ENCODE measurements at places on chromosomes 3 and 15.
A peak's percentile ranks its signal among the peaks of the same experiment; 100 is the strongest.

- DNase-seq = no peak
Observed at GRCh38 chr3:128701342-128702212, 24.4 kb upstream of the RAB7A start.

DNA sequence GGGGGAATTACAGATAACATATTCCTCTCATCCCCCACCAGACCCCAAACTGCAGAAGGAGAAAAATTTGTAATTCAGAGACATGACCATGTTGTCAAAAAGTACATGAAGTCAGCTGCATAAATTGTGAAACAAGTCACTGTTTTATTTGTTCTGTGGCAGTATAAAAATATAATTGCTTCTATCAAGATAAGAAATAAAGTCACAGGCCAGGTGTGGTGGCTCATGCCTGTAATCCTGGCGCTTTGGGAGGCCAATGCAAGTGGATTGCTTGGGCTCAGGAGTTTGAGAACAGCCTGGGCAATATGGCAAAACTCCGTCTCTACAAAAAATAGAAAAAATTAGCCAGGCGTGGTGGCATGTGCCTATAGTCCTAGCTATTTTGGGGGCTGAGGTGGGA, 87.7 kb upstream of the DPH6 start:
- no peak for DNase-seq

DNA sequence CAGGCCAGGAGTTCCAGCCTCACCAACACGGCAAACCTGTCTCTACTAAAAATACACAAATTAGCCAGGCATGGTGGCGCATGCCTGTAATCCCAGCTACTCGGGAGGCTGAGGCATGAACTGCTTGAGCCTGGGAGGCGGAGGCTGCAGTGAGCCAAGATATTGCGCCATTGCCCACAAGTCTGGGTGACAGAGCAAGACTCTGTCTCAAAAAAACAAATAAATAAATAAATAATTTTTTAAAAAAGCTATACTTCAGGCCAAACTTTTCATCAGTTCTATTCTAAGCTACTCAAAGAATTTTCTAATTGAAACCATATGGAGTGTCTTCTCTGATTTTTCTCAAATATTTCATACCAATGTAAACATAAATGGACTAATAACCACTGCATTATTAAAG, 43.5 kb downstream of the PHC3 start:
- DNase-seq = no peak

DNA sequence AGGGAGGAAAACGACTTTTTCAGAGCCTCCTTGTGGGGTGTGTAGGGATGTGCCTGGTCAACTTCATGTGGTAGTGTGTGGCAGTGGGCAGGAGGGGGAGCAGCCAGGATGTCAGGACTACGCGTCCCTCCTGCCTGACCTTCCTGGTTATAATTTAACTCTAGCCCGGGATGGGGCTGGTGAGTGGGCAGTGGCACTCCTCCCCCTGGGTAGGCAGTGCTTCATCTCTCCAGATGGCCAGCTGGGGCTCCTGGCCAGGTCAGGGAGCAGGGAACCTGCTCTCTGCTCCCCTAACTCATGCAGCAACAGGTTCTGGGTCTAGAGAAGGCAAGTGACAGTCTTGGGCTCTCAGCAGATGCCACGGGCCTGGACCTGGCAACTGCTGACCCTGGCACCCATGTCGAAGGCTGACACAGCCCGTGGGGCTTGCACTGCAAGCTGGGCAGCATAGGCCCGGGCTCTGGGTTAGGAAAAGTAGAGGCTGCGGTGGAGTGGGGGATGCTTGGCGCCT, 2.6 kb downstream of the ITIH4 start:
- DNase-seq = no peak

GRCh38 chr15:85150130-85150480, 168.4 kb downstream of the PDE8A start:
- no peak for DNase-seq

DNA sequence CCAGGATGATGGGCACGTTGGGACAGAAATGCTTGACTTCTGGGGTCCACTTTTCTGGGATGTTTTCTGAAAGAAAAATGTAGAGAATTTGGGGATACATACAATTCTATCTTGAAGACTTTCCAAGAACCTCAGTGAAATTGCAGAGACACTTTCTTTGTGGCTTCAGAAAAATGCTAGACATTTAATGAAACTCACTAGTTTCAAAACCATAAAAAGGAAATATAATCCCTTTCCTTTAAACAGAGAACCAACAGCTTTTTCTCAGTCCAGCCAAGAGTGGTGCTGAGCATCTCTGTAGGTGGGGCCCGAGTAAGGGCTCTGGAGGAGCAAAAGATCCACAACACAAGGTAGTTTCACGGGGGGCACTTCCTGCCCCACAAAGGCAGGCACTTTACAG, 4.4 kb upstream of the GPX1 start:
- no peak for DNase-seq

DNA sequence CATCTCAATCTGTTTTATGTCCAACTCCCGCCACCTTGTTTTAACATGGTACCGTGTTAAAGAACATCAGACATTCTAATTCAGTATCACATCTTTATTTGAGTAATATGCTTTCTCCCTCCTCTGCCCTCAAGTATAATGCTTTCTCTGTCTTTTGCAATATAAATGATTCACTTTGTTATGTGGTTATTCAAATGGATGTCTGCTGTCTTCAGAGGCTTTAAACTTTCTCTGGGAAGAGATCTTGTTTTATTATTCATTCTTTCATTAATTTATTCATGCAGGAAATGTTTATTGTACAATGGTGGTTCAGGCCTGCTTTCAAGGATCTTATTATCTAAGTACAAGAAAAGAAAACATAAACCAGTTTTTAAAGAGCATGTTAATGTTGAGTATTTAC, 57.1 kb downstream of the RAP2B start:
- DNase-seq = no peak

GRCh38 chr15:37767841-37768455, 166.5 kb upstream of the TMCO5A start:
- peak; percentile 23 for DNase-seq

Measured in brain microvascular endothelial cell (primary cell).